Activated CD4-positive, alpha-beta T cell treated with anti-CD3 and anti-CD28 coated beads for 36 hours (primary cell): ENCODE measurements at places on chromosomes 2 and 18. TPM values are rescaled to one million over a fixed set of nuclear protein-coding genes. Genes with fewer than 3 reads are reported as not detected.

HTR2B gene
- total RNA-seq: 0.11 TPM

MALL gene
- 1.6 TPM for total RNA-seq

TTC27 gene
- 32.7 TPM for total RNA-seq

MORN2 gene
- total RNA-seq: 6.6 TPM

CAPN13 gene
- not detected for total RNA-seq

RFTN2 gene
- total RNA-seq: not detected

CHRNG gene
- not detected for total RNA-seq

GPAT2 gene
- total RNA-seq: 10.0 TPM

RAMP1 gene
- 0.30 TPM for total RNA-seq

YWHAQ gene
- 508 TPM for total RNA-seq

TBR1 gene
- not detected for total RNA-seq

EPB41L3 gene
- total RNA-seq: 10.4 TPM

ATP8B1 gene
- not detected for total RNA-seq

ATOH8 gene
- total RNA-seq: not detected

ANO7 gene
- total RNA-seq: 2.4 TPM

CDH19 gene
- not detected for total RNA-seq

CHST9 gene
- total RNA-seq: not detected

VIL1 gene
- not detected for total RNA-seq

GBX2 gene
- total RNA-seq: not detected

POTEI gene
- total RNA-seq: not detected

SCG2 gene
- total RNA-seq: not detected

CYP26B1 gene
- total RNA-seq: not detected

ACKR3 gene
- 2.4 TPM for total RNA-seq

GAL3ST2 gene
- total RNA-seq: 1.0 TPM

TDRD15 gene
- total RNA-seq: not detected

LHCGR gene
- total RNA-seq: not detected

CHPF gene
- 17.1 TPM for total RNA-seq

EML6 gene
- 0.30 TPM for total RNA-seq

RAPGEF4 gene
- total RNA-seq: 0.28 TPM

LYPD1 gene
- not detected for total RNA-seq

CFLAR gene
- 255 TPM for total RNA-seq

DPP10 gene
- total RNA-seq: not detected

HJURP gene
- 94.6 TPM for total RNA-seq

MAP2 gene
- total RNA-seq: 0.39 TPM

CRYBA2 gene
- not detected for total RNA-seq

TANK gene
- total RNA-seq: 54.6 TPM

SERPINB12 gene
- not detected for total RNA-seq

TMEM247 gene
- total RNA-seq: not detected

CASP10 gene
- 16.8 TPM for total RNA-seq

IFT172 gene
- 8.7 TPM for total RNA-seq

RFX8 gene
- total RNA-seq: 0.90 TPM

SPAG16 gene
- total RNA-seq: 10.8 TPM

STAT4 gene
- total RNA-seq: 48.8 TPM
